ENCODE measurements at places on chromosomes 12 and 14.
A peak's percentile ranks its signal among the peaks of the same experiment; 100 is the strongest.

DNA sequence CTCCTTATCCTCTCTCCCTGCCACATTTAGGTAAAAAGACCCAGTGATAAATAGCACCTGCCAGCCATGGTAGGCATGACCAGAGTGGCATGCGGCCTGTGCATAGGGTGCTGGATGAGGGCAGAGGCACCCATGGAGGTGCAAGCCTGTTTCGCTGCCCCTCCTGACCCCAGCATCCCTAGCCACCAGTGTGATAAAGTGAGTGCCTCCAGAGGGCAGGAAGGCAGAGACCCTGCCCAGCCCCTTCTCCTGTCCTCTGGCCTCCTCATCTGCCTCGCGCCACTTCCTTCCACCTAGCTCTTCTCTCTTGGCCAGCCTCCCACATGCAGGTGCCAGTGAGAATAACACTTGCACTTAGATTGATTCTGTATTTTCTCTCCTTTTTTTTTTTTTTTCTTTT lies 108.3 kb upstream of the FUT8 start:
- no peak for DNase-seq

DNA sequence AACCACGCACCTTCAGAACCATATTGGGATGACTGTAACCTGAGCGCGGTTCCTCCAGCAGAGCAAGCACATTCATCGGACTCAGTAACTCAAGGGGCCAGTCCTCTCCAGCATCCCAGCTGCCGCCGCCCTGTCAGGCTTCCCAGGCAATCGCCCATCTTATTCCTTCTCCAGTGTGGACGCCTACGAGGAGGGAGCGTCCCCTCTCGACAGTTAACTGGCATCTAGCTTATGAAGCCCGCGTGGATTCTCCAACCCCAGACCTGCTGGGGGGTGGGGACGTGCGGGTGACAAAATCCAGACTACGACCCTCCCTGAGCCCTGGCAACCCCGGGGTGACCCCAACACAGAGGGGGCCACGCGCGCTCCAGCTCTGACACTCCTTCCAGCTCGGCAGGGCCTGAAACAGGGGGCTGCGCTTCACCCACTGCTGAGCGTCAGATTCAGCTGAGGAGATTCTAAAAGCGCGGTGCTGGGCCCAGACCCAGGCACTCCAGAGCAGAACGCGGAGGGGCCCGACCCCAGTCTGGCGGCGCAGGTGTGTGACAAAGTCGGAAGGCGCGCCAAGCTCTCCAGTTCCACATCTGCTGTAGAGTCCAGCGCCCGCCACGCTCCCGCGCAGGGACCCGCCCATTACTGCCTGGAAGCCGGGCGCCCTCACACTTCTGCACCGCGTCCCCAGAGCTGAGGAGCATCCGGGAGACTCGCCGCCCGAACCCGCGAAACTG lies 43.9 kb upstream of the ESR2 start:
- DNase-seq, result no peak

DNA sequence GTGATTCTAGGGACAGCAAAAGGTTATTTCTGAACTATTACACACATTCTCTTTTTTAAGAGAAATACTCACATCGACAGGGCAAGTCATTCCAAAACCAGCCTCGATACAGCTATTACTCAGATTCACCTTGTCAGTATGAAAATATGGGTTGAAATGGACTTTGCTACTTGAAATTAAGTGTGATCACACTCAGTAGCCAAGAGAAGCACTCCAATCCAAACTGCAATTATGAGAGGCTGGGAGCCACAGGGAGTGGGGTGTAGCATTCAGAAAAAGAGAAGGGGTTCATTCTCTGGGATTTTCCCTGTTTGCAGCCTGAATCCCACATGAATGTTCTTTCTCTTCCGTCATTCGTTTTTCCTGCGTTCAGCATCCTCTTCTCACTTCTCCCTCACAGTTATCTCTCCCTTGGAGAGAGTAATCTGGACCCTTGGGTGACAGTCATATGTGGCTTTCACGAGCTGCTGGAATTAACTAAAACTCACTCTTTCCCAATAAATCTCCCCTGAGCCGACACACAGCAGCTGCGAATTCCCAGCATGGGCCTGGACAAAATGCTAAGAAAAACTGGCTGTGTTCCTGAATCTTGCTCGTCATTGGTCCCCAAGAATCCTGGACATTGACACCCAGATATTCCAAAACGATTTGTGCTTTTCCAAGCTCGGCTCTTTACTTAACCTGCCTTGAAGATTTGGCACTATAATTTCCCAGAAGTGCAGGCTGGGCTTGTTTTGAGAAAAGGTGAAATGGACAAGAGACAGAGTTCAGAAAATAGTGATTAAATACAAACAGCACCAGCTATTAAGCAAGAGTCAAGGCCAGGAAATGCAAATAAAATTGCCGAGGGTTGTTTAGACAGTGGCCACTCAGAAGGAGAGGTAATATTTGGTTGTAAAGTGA lies 199.5 kb upstream of the PLEKHG7 start:
- DNase-seq, result no peak

- DNase-seq, result no peak
These were observed 103.9 kb upstream of the RFLNA start for GRCh38 chr12:124191024-124191359.

- DNase-seq, result no peak
These were observed 141.4 kb downstream of the MYRFL start for GRCh38 chr12:69966409-69966808.

GRCh38 chr14:103326078-103326477 lies 8.0 kb upstream of the EIF5 start:
- no peak for DNase-seq

GRCh38 chr14:62800577-62800976 lies 244.7 kb downstream of the KCNH5 start:
- DNase-seq, result no peak

GRCh38 chr12:121446750-121447149 lies 46.8 kb downstream of the RNF34 start:
- DNase-seq, result no peak

DNA sequence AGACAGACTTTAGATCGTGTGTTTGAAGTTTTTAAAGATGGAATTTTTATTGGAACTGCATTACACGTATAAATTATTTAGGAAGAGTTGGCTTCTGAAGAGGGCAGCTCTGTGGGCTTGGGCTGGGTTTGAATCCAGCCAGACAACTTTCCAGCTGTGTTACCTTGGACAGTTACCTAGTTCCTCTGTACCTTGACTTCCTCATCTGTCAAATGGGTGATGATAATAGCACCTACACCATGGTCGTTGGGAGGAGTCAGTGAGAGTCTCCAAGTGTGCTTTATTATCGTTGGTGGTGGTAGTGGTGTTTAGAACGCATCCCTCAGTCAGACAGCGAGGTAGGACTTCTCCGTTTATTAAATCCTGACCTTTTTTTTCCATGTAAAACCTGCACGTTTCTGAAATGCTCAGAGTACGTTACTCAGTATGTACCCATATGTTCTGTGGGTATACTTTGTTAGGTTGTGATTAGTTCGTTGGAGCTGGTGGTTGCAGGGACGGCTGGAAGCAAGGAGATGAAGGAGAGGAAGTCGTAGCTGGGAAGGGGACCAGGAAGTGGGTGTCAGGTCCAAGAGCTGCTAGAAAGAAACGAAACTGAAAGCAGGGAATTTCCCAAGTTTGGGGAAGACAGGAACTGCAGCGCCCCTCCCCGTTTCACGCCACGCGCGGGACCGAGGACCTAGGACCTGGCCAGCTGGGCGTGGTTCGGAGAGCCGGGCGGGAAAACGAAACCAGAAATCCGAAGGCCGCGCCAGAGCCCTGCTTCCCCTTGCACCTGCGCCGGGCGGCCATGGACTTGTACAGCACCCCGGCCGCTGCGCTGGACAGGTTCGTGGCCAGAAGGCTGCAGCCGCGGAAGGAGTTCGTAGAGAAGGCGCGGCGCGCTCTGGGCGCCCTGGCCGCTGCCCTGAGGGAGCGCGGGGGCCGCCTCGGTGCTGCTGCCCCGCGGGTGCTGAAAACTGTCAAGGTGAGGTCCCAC lies at the start of gene OAS3:
OAS3 (plus strand) TSS at position 734 of the 979 bp plus-strand sequence; CDS start at position 791, 57 bp downstream.
- DNase-seq, result peak; percentile 49

DNA sequence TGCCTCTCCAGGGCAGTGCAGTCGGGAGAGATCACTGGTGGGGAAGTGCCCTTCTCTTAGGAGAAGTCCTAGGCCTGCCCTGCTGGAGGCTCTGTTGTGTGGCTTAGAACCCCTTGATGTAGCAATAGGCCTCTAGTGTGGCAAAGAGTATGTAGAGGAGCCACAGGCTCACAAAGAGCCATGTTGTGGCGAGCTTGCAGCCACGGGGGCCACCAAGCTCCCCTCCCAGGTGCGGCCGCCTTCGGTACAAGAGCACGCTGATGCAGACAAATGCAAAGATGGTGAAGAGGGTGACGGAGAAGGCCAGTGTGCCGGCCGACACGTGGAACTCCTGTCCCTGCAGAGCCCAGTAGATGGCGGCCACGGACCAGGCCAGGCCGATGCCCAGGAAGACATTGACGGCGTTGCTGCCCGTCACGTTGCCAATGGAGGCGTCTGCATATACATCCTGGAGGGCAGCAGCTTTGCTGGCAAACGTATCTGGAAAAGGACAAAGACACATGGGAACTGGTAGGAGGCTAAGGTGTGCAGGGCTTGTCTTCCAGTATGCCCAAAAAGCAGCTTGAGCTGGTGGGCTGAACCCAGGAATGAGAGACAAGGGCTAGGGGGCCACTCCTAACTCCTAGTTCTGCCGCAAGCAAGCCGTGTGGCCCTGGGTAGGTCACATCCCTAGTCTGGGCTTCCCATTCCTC lies 142.8 kb downstream of the SLC8A3 start:
- DNase-seq, result no peak

- DNase-seq, result no peak
These were observed 136.8 kb upstream of the NOS1 start for GRCh38 chr12:117498256-117498655.

DNA sequence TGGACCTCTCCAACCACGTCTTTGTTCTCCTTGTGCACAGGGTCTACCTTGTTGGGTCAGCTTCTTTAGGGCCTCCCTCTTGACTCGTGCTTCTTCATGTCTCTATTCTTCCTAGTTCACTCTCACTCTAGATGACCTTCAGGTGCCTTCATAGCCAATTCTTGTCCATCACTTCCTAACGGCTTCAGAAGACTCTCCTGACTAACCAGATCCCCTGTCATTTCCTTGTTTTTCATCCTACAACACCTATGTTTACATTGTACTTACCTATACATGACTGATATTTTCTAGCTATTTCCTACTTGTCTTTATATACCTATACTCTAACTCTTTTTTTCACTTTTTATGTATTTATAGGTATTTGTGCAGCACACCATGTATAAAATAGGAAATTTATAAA lies 117.1 kb downstream of the RPS6KA5 start:
- DNase-seq, result no peak

- DNase-seq, result no peak
These were observed 795.5 kb downstream of the C12orf50 start for GRCh38 chr12:87233671-87234070.

- peak; percentile 10 for DNase-seq
These were observed 37.8 kb upstream of the OR4E1 start for GRCh38 chr14:21711360-21711961.

DNA sequence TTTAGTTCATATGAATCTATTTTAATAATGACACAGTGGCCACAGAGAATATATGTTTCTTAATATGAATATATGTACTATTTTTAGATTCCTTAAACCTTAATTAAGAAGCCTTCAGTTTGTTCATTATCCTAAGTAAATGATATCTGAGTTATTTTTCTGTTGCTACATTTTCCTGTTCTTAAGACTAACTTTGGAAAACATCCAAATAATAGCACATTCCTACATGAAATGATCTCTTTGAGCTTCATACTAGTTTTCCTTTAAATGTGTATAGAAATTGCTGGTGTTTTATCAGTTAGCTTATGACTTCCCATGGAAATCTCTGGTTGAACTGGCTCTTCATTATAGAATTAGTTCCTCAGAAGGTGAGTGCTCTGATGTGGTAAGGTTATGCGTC lies 72.1 kb downstream of the POLR3B start:
- DNase-seq, result no peak

DNA sequence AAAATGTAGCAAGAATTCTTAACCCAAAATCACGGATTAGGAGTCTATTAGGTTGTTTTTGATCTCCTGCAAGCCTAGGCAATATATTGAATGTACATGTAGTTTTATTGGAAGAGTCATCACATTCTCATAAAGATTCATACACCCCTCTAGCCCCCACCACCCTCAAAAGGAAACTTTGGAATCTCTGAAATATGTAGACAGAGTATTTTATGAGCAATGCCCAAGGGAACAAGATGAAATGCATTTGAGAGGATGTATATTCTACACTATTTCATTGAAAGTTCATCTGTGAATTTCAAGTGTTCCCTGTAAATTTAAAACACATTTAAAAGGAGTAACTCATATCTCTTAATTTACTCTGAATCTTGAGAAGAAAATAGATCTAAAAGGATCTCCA lies 103.7 kb downstream of the SYT1 start:
- no peak for DNase-seq

GRCh38 chr12:108231109-108231905 lies 102.2 kb downstream of the WSCD2 start:
- no peak for DNase-seq

DNA sequence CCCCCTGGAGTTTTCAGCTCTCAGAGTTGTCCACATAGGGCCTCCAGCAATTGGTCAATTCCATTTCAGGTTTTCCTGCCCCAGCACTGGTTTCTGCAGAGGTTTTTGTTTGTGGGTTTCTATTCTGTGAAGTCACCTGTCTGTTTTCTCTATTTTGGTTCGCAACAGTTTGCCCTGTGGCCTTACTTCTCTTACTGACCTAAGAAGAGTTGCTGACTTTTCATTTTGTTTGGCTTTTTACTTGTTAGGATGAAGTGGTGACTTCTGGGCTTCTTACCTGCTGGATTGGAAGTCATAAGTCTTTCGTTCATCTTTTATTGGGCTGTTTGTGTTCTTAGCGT lies 196.4 kb upstream of the PARP11 start:
- no peak for DNase-seq

GRCh38 chr12:92029136-92029535 lies 116.5 kb downstream of the BTG1 start:
- no peak for DNase-seq

GRCh38 chr14:79598339-79598738 lies 613.0 kb downstream of the DIO2 start:
- DNase-seq, result no peak

GRCh38 chr12:64390275-64390851 lies at the start of gene C12orf56:
TSS of gene C12orf56 (minus strand) at chr12:64390758. CDS start at chr12:64390565, 193 bp downstream.
- DNase-seq, result no peak

DNA sequence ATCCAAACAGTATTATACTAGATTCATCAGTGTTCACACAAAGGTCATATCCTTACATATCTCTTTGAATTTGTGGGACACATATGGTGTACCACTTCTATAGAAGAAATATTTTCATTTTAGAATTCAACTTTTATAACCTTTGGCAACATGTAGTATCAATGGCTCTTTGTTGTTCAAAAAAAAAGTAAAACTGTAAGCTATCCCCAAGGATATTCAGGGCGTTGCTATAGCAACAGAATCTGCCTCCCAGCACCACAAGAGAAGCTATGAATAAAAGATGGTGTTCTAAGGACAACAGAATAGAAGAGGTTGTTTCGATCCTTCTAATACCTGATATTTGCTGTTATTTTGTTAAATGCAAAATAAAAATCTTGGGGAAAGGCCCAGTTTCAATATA lies 139.3 kb downstream of the BRMS1L start:
- no peak for DNase-seq
